ENCODE measurements at places on chromosomes 13 and 19.

GRCh38 chr19:53597023-53597422 lies 34.8 kb upstream of the DPRX start:
- no peak for DNase-seq

GRCh38 chr13:105170438-105170837 lies 1365.0 kb downstream of the EFNB2 start:
- DNase-seq: no peak

- peak; percentile 64 for DNase-seq
Measured at GRCh38 chr19:58154287-58154678, 3.7 kb upstream of the ZNF329 start.

- no peak for DNase-seq
Measured at GRCh38 chr19:38402623-38402966, 298 bp upstream of the FAM98C start.

DNA sequence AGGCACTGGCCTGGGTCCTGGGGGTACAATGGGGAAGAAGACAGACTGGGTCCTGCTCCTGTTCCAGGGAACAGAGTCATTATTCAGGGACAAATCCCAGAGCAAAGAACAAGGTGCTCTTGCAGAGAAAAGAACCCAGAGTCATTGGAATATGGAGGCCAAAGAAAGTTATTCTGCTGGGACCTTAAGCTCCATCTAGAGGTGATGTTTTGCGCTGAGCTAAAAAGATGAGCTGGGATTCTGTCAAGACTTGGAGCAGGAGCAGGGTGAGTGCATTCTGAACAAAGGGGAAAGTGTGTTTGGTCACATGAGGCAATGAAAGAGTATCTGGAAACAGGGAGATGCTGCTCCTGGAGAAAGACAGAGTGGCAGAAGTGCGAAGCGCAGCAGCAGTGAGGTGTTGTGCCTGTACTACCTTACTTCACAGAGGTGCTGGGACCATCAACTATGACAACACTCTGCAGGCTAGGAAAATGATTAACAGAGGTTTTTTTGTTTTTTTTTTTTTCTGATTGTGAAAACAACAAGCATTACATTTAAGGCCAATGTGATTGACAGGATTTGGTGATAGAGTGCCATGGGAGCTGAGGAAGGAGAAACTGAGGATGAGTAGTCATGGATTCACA lies 95.3 kb upstream of the TNFSF11 start:
- no peak for DNase-seq

DNA sequence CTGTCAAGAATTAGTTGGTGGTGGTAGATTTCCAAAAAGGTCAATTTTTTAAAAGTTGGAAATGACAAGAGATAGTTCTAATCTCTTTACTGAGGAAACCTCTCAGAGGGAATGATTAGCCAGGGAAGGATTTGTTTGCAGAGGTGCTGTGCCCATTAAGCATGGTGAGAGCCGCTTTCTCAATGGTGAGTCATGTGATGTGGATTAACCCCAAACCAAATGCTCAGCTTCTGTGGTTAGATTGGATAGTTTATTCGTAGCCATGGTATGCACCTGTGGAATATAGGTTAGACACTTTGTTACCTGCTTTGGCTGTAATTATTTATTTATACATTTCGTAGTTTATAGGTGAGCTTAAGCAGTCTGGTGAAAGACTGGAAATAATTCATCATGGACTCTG lies 7.1 kb downstream of the HNRNPM start:
- no peak for DNase-seq

DNA sequence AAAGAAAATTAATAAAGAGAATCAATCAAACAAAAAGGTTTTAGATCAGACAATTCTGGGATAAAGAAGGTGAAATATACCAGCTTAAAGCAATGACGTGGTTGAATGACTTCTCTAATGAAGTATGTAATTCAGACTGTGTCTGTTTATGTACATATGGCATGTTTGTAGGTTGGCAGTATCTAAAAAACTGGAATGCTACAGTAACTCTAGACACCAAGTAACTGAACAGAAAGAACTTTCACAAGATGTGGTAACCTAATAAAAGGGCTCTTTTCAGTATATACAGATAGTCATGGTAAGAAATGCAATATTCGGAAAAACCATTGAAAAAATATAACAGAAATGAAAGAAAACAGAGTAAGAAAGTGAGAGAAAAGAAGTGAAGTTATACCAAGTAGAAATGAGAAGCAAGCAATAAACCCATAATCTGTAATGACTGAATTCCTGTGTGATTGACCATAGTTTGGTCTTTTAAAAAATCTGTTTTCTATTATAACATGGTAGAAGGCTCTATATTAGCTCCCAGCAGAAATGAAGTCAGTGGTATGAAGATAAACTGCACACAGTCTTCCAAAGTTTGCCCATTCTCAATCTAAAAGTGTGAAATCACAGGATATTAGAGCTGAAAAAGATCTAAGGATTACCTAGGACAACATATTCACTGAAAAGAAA lies 31.4 kb downstream of the ELF1 start:
- DNase-seq: no peak

DNA sequence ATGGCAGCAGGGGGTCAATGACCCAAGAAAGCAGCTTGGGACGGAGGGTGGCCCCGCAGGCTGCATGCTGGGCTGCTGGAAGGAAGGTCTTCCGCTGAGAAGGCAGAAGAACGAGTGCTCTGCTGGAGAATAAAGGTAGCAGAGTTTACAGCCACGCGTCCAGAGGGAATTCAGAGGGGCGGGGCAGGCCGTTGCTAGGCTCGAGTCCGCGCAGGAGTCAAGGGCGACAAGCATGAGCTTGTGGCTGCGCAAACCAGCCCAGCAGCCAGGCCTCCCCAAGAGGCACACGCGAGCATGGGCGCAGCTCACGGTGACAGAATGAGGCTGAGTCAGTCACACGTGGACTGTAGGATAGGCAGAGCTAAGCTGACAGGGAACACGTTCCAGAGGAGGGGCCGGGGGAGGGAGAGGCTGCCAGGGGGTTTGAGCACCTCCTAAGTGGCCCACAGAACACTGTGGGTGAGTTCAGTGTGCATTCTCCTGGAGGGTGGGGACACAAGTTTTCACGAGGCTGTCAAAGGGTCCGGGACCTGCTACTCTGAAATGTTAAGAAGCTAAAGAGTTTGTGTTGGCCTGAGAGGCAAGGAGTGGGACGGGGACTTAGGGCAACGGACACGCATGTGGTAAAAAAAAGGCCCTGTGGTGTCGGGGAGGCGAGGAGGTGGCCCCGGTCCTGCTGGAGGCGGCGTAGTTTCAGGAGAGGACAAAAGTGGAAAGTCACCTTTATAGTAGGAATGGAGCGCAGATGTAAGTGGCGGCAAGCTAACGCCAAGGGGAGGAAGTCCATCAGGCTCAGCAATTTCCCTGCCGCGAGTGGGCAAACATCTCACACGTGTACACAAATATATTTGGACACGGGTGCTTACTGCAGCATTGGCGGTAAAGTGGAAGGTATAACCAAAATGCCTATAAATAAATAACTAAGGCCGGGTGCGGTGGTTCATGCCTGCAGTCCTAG lies 17.7 kb downstream of the RFX2 start:
- peak; percentile 95 for DNase-seq

GRCh38 chr19:54616821-54617560 lies 13.3 kb upstream of the LILRB1 start:
- DNase-seq: no peak

- DNase-seq: no peak
Measured at GRCh38 chr19:53634768-53635167, 3.0 kb downstream of the DPRX start.

DNA sequence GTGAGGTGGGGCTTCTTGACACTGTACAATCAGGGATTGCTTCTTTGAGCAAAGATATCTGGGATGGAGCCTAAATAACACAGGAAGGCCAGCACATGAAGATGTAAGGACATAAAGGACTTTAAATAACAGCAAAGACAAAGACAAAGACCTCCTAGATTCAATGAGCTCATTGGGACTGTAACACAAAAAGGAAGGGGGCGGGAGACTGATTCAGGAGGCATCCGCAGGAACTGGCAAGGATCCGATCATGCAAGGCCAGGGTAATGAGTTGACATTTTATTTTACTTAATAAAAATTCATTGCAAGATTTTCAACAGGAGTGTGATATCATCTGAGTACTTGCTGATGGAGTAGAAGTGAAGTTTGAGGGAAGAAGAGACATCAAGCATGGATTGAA lies 121.5 kb downstream of the LHFPL6 start:
- no peak for DNase-seq

GRCh38 chr13:94784066-94784465 lies 71.7 kb upstream of the SOX21 start:
- DNase-seq: no peak

GRCh38 chr13:99659226-99659625 lies 158.0 kb downstream of the TM9SF2 start:
- DNase-seq: no peak

DNA sequence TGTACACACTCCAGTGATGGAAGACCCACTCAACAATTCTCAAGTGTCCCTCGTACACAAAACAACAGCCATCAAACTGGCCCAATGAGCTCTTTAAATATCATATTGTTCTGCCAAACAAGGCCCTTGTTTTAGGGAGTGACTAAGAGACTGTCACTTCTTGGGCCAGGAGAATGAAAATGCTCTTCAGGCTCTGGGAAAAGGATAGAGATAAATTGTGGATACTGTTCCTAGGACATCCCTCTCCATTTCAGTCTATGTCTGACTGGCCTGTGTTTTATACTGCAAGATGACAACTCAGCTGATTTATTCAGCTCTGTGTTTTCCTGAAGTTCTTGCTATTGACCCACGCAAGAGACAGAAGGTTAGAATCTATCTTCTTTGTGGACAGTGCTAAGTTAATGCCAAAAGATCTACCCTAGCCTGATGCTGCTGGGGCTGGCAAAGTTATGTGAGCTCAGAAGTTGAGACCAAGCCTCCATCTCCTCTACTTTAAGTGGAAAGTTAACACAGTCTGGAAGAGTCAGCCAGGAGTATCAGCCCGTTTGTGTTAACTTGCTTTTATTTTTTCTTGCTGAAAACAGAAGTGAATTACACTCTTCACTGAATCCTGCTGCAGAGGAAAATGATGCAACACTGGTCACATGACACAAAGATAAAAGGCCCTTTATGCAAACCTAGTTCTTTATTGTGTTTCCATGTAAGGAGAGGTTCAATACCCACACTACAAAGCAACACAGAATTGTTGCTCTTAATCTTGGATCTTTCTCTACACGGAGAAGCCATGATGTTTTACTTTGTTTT lies 14.6 kb downstream of the FRY start:
- DNase-seq: no peak

- DNase-seq: no peak
Measured at GRCh38 chr19:18119013-18119716, 21.6 kb downstream of the MAST3 start.

GRCh38 chr13:108551674-108552073 lies 77.7 kb upstream of the MYO16 start:
- no peak for DNase-seq

DNA sequence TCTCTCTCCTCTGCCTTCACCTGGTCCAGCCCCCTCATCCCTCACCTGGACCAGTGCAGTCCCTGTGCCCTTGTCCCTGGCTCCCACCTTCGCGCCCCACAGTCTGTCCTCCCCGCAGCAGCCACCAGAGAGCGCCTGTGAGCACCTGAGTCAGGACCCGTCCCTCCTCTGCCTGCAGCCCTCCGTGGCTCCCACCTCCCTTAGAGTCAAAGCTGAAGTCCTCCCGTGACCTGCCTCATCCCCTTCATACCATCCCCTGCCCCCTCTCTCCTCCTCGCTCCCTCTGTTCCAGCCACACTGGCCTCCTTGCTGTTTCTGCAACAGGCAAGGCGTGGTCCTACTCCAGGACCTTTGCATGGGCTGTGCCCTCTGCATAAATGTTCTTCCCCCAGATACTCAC lies 10.3 kb downstream of the CELF5 start:
- no peak for DNase-seq

- DNase-seq: no peak
Measured at GRCh38 chr13:51674276-51674675, 90.0 kb downstream of the WDFY2 start.

DNA sequence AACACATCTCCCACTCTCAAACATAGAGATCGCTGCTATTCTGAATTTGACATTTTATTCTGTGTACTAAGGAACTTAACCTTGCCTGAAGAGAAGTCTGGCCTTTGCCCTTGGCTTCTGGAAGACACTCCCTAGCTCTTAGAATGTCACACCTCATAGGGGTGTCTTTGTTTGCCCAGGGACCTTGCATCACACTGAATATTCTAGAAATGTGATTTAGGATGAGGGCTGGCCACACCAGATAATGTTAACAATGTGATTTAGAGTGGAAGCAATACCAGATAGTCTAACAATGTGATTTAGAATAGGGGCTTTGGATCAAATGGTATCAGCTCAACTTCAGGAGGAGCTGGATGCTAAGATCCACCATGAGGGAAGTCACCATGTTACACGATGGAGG lies 6.6 kb downstream of the SIGLECL1 start:
- no peak for DNase-seq

GRCh38 chr19:40284251-40284500 lies 969 bp downstream of the AKT2 start:
- DNase-seq: no peak
